ENCODE measurements at places on chromosomes 7 and 10.
A peak's percentile ranks its signal among the peaks of the same experiment; 100 is the strongest.

DNA sequence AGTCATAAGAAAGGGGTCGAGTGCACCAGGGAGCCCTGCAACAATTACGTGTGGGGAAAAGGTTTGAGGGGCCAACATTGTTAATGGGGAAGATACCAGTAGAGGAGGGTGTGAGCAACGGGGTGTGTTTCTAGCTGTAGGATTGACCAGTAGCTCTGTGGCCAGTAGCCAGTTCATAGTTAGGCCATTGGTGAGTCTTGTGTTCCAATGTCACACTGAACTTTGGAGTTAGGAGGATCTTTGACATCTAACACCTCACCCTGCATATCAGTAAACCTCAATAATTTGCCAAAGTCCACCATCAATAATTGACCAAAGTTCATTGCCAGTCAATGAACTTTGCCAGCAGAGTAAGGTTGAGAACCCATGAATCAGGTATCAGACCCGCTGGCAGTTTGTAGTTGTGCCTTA, 168.8 kb downstream of the CPED1 start:
- DNase-seq = no peak

DNA sequence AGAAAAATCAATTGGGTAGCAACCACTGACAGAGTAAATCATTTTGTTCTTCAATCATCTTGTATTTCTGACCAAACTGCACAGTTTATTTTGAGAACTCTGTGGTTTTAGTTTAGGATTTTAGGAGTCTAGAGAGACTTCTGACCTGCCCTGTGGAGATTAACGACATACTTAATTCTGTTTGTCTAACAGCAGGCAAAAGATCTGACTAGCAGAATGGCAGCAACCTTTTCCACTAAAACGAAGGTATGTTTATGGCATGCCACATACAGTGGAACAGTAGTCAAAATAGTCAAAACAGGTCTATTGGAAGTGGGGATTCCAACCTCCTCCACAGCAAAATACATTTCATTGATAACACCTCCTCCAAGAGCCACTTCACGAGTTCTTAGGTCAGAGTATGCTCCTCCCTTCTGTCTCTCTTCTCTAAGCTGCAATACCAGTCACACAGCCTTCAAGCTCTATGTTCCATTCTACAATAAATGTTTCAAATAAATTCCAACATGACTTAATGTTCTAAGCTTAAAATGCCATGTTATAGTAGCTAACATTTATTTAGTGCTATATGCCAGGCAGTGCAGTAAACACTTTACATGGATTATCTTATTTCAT, 34.4 kb downstream of the NRCAM start:
- DNase-seq = no peak

DNA sequence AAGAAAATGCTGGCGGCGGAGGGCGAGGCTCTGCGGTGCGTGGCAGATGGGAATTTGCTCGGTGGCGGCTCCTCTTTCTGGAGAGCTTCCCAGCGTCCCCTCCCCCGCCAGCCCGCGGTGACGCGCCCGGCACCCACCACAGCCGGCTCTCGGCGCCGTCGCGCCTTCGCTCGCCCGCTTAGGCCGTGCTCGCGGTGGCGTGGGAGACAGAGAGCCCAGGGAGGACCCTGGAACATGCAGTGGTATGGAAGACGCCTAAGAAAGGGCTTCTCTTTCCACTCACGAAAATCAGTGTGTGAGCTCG, 576 bp upstream of the CSGALNACT2 start:
- peak; percentile 18 for DNase-seq

DNA sequence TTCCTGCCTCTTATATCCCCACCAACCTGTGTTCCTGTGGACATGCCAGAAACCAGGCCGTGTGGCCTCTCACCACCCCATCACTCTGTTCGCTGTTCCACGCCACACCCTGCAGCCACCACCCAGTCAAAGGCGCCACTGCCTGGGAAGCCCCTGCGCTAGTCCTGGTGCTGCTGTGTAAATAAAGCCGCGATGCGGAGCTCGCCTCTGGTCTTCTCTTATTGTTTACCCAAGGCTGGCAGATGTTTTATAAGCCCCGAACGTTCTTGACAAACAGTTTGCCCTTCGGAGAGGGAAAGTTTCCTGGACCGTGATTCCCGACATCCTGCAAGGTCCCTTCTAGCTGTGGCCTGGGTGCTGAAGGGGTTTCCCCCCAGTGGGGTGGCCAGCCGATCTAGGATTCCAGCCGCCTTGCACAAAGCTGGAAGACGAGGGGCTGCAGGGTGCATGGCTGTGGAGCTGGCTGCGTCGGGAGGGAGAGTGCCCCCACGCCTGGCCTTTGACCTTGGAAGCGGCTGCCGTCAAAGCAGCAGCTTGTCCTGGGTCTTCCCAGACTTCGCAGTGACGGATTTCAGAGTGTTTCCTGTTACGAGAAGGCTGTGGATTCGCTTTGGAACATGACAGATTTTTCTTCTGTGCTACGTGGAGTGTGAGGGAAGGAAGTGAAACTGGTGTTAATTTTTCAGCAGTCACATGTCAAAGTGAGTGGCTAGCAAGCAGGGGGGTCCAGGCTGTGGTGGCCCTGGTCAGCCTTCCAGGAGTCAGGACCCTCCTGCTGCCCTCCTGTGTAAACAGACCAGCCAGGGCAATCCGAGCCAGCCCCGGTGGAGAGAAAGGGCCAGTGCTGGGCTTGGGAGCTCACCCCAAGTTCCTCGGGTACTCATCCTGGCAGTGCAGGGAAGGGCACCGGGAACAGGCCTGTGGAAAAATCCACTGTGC, 61.6 kb downstream of the LHPP start:
- peak; percentile 59 for DNase-seq

DNA sequence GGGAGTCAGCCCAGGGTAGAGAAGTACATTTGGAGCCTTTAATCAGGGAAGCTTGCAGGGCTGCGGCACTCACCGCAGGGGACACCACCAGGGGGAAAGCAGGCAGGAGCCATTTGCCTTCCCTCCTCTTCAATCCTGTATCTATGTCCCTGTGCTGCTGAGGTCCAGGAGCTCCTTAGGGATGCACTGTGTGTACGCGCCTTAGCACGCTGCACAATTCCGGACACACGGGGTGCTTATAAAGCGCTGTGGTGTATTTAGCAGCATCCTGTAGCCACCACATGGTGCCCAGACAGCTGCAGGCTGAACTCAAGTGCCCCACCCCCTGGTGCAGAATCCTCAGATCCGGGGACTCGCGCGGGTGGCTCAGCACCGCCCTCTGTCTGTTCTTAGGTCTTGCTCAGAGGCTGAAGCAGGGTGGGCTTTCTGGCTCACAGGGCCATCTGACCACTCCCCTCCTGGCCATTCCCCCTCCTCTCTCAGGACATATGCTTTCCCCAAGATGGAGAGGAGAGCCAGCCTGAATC, 421.4 kb downstream of the SDK1 start:
- peak; percentile 87 for DNase-seq

GRCh38 chr10:483261-483660, 206.2 kb downstream of the DIP2C start:
- no peak for DNase-seq

- DNase-seq = no peak
Observed at GRCh38 chr7:66896441-66896840, 24.6 kb upstream of the TMEM248 start.

DNA sequence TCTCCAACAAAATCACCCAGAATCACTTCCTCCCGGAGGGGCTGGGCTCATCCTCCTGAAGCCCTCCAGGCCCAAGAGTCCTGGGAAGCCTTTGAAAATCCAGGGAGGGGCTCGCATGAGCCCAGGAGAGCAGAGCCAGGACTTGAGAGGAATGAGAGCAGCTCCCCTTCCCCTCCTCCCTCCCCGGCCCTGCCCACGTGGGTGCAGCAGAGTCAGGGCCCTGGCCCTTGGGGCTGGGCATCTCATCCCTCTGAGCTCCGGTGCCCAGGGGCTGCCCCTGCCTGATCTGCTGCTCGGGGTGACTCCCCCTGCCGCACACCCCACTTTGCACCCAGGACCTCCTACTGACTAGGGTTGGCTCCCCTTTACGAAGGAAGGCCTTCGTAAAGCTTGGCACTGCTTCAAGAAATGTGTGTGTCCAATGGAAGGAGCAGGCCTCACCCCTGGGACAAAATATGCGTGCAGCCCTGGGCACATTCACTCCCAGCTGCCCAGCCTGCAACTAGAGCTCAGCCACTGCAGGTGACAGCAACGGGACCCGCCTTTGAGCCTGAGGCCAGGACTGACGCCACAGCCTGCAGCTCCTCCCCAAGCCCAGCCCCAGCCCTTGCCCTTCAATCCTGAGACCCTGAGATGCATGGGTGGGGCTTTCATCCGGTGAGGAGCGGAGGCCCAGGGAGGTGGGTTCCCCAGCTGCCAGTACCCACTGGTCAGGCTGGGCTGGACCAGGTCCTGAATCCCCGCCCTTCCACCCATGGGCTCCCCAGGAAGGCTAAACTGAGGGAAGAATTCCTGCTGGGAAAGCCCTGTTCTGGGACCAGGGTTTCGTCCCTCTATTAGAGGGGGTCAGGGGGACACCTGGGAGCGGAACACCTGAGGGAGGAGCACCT, 21.8 kb downstream of the PWWP2B start:
- peak; percentile 84 for DNase-seq

DNA sequence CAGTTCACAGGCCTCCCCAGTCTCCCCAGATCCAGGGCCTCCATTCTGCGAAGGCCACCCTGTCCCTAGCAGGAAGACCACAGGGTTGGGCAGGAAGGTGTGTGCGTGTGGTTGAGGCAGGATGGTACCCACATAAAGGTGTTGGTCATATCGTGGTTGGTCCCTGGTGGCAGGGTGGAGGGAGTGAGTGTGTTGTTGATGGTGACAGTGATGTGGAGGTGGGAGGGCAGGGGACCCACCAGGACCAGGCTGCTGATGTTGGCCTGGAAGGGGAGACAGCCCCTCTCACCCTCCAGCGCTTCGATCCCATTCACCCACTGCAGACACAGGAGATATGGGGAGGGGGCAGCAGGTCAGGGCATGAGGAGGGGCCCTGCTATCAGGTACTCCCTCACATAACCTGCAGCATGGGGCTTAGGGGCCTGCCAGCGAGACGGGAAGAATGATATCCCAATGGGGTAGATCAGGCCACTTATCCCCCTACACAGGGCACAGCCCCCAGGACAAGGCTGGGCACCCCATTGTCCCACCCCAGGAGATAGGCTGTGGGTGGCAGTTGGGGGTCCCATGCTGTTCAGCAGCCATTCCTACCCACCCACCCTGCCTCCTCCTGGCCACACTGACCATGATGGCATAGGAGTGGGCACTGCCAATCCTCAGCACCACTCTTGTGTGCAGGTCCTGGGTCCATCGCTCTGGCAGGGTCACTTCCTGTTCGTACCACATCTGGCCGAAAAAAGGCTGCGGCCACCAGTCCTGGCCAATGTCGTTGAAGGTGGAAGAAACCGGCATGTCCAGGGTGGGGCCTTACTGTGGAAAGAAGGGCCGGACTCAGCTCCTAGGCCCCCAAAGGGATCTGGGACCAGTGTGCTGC, 69.0 kb upstream of the ZNF479 start:
- no peak for DNase-seq

GRCh38 chr10:113266147-113266546, 286.7 kb upstream of the HABP2 start:
- no peak for DNase-seq

DNA sequence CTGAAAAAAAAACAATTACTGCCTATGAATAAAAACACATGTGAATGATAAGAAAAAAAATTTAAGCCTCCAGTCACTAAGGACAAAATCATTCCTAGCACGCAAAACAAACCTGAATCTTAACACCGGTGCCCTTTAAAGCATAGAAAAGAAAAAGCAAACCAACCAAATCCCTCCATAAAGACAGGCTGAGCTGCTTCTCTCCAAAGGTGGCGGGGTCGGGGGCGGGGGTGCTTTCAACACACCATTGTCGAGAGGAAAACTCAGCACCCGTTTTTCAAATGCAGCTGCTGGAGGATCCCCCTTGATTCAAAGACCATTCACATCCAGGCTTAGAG, 1.4 kb downstream of the ST8SIA6 start:
- no peak for DNase-seq
